ENCODE measurements at places on chromosomes 16 and 17.

DNA sequence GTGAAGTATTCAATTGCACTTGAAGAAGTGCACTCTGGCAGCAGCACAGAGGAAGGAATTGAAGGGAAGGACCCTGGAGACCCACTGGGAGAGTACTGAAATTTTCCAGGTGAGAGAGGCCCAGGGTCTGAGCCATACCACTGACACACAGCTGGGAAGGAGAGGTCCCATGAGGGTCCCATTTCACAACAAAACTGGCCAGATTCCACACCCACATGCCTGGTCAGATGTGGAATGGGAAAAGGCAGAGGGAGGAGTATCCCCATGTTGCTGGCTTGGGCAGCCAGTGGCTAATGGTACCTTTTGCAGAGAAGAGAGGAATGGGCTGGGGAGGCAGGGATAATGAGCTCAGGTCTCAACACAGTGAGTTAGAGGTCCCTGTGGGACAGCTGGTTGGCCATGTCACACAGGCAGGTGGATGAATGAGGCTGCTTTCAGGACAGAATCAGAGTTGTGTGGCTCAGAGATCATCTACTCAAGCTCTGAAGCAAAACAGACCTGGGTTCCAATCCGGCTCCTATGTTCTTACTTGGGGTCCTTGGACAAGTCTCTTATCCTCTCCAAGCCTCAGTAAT is 26.2 kb upstream of the NGFR start:
- DNase-seq = peak; percentile 31

- peak; percentile 42 for DNase-seq
These were observed 13.4 kb downstream of the PGS1 start for GRCh38 chr17:78391843-78392242.

DNA sequence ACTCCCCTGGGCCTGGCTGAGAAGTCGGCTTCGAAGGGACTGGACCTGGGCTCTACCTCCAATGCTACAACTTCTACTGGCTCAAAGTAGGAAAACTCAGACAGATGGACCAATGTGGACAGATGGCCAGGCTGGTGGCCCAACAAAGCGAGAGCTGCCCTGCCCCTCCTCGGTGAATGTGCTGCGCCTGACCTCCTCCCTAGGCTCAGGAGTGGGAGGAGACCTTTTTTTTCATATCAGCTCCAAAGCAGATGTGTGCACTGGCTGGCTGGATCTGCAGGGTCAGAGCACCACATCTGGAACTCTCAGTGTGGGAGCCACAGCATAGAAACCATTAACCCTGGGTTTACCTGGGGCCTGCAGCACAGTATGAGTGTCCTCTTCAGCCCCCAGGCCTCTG is 20.8 kb downstream of the ATP6V0D1 start:
- no peak for DNase-seq

GRCh38 chr16:48188449-48189102 is 32.8 kb upstream of the ABCC12 start:
- DNase-seq = no peak

Measured in fibroblast of pulmonary artery (primary cell).